H7 (cell line): ENCODE measurements at places on chromosomes 2 and 18. TPM values are rescaled to one million over a fixed set of nuclear protein-coding genes. Genes with fewer than 3 reads are reported as not detected.

DNA sequence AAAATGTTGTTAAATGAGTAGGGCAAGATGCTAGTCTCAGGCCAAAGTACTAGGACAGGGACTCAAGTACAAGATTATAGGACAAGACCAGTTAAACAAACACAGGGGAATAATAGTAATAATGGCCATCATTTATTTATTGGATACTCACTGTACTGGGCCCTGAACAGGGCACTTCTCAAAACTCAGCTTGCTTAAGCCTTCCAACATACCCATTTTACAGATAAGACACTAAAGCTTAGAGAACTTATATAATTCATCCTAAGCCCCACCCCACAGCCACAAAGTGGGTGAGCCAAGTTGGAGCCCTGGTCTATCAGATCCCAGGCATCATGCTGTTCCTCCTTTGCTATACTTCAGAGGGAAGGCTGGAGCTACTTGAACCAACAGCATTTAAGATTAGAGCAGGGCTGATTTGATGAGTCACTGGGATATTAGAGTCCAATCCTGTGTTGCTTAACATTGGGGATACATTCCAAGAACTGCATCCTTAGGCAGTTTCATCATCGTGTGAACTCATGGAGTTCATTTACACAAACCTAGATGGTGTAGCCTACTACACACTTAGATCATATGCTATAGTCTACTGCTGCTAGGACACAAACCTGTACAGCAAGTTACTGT is 153.6 kb downstream of the MTCL1 start:
- DNase-seq = no peak

GRCh38 chr18:78859686-78860085 is 119.9 kb upstream of the SALL3 start:
- no peak for DNase-seq

- no peak for DNase-seq
Observed at GRCh38 chr18:61653823-61654551, 238.8 kb downstream of the RNF152 start.

- no peak for DNase-seq
Observed at GRCh38 chr2:120372816-120373215, 26.9 kb downstream of the INHBB start.

DNA sequence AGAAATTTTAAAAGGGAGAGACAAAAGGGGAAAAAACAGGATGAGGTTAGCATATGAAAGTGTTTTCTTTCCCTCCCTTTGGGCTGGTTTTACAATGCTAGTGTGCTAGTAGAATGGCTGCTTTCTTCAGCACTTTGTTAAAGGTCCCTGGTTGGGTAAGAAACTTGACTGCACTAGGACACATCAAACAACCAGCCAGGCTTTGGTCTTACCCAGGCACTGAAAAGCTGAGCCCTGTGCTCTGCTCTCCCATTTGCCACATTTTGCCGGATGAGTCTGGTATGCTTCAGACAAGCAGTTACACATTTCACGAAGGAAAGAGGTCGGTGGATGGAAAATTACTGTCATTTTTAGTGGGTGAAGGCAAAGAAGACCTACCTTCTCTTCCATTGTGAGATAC is 242.0 kb downstream of the DPP10 start:
- DNase-seq = no peak

IMPACT gene
- 27.8 and 41.8 TPM in 2 replicates for total RNA-seq

DNA sequence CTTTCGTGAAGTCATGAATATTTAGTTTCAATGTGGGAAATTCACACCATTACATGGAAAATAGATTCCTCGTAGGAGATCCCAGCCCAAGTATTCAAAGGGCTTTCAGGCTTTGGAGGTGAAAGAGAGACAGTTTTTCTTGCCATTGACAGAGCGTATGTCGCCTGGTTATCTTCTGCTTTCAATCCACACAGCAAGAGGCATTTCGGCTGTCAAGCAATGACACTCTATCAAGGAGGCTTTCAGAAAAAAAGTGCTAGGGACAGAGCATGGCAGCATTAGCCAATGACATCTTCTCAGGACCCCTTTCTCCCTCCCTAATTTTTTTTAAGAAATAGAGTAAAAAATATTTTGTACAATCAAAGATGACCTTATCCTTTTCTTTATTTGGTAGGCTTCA is 492.8 kb downstream of the TMEM182 start:
- DNase-seq = no peak

GRCh38 chr18:79825913-79826312 is 28.2 kb downstream of the KCNG2 start:
- peak; percentile 38 for DNase-seq

KCNS3 gene
- 26.2 and 31.2 TPM in 2 replicates for total RNA-seq

CFAP221 gene
- 0.07 and 0.37 TPM in 2 replicates for total RNA-seq

ERMN gene
- total RNA-seq = 0.04 and 0.31 TPM in 2 replicates

CPO gene
- total RNA-seq = 2.4 and 3.9 TPM in 2 replicates

PRKAG3 gene
- total RNA-seq = not detected in 2 replicates

DNA sequence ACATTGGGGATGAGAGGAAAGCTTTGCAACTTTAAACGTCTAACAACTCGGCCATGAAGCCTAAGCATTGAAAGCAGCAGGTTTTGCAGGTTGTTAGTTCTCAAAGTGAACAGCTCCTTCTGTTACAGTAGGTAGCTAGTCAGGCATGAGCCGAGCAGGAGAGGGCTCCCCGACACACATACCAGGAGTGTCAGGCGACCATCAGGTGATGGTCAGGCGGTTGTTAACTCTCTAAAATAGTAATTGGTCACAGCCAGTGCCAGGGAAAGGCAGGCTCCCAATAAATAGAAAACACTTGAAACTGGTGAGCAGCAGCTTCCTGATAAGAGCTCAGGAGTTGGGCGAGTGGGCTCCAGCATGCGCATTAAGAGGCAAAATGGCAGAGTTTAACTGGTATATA is 53.5 kb upstream of the DAPL1 start:
- DNase-seq = no peak

DNA sequence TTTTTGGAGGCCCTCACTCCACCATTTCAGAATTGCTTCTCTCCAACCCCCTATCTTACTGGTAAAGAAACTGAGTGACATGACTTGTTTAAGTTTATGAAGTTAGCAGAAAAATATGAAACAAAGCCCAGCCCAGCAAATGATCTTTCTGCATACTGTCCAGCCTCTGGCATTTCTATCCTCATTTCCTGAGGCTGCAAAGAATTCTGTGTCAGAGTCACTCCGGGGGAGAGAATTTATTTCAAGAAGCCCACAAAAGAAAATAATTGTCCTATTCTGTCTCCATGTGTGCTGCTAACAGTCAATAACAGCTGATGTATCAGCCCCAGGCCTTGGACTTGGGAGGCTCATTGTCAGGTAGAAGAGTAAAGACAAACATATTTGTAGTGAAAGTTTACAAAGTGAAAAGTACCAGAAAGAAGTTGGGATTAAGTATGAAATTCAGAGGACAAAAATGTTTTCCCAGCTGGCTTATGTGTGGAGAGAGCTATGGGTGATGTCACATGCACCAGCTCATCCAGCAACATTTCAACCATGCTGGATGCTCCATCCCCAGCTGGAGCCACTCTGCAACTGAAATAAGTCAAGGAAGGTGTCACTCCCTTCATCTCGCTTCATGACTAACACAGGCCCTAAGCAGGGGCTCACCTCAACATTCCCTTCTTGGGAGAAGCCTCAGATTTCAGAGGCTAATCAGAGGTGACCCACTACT is 42.3 kb downstream of the TRABD2A start:
- no peak for DNase-seq

DNA sequence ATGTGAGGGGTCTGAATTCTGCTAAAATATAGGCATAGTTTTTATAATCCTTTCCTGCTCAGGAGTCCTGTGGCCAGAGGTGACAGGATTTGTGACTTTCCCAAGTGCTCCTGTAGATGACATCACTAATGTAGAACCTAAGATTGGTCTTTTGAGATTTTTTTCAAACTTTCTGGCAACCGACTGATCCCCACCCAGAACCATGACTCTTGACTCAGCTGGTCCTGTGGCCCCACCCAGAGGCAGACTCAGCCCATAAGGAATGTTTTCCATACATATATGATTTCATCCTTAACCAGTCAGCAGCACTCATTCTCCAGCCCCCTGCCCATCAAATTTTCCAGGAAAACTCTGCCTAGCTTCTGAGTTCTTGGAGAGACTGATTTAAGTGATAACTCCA is 46.8 kb downstream of the COMMD1 start:
- no peak for DNase-seq

- no peak for DNase-seq
Observed at GRCh38 chr2:70735071-70735470, 32.9 kb downstream of the ADD2 start.

IL1R2 gene
- 0.17 and 0.44 TPM in 2 replicates for total RNA-seq

DNA sequence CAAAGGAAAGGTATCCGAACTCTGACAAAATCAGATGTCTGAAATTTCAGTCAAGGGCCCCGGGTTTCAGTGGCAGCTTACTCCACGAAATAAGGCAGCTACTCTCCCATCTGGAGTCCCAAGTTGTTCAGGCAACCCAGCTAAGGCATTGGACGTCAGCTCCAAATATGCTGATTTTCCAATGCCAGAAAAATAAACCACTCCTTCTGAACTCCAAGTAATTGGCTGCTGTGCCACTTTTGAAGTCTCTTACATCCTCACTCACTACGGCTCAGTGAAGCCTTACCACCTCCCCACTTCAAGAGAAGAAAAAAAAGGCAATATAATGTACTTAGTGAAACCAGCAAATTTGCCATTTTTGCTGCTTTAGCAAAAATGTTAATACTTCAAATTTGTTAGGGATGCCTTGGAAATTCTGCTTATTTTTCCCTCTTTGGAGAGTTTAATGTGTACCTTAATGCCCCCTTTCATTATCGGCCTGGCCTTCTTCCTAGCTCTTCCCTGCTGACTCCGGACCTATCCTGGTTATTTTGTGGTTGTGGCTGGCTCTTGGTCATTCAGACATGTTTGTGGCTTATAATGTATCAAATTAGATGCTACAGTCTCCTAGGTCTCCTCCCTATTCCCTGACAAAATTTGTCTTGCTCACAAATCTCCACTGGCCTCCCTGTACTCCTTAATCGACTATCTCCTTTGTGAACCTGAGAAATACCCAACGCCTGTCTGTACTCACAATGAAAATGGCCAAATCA is 589.2 kb upstream of the ZEB2 start:
- no peak for DNase-seq

LRRC30 gene
- total RNA-seq = not detected in 2 replicates

- no peak for DNase-seq
Observed at GRCh38 chr2:217156801-217157200, 296.9 kb upstream of the TNP1 start.

- peak; percentile 89 for DNase-seq
Observed at GRCh38 chr2:88350331-88351248, 101.9 kb downstream of the FOXI3 start.

LHCGR gene
- 0.22 TPM in 1 of 2 replicates, not detected in the other for total RNA-seq

SPATA3 gene
- total RNA-seq = not detected in 2 replicates

KCNIP3 gene
- 0.48 and 3.2 TPM in 2 replicates for total RNA-seq
